GM23248 (cell line): ENCODE measurements at places on chromosomes 7 and 10. TPM values are rescaled to one million over a fixed set of nuclear protein-coding genes. Genes with fewer than 3 reads are reported as not detected.

The IFIT1B gene
- not detected in 2 replicates for total RNA-seq

The ITPRID1 gene
- not detected in 2 replicates for total RNA-seq

The ANKRD30A gene
- total RNA-seq = not detected in 2 replicates

The AASS gene
- 6.3 TPM in 2 replicates for total RNA-seq

The ORC5 gene
- total RNA-seq = 21.4 and 23.3 TPM in 2 replicates

The ZNF786 gene
- 3.5 and 5.3 TPM in 2 replicates for total RNA-seq

The ENO4 gene
- 0.11 and 0.51 TPM in 2 replicates for total RNA-seq

GRCh38 chr10:44281089-44281613 lies 103.7 kb downstream of the CXCL12 start:
- peak; percentile 72 for DNase-seq

DNA sequence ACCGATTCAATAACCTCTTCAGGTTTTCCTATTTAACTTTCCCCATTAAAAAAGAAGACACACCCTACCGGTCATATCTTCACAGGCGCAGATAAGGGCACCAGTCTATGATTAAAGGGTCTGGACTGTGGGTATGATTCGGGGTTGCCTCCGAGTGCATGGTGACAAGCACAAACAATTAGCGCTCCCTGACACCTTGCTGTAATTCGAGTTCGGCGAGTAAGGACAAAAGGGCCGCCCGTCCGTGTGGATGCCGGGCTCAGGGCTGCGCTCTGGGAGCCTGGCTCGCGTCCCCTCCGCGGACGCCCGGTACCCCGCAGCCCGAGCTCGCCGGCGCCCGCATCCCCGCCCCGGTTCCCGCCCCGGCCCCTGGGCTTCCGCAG lies 111.9 kb upstream of the RHEB start:
- peak; percentile 68 for DNase-seq
